Foreskin fibroblast (primary cell): ENCODE measurements at places on chromosomes 3 and 15.
A peak's percentile ranks its signal among the peaks of the same experiment; 100 is the strongest.

- no peak for DNase-seq
Measured at GRCh38 chr3:34808287-34808686, 831.0 kb upstream of the ARPP21 start.

DNA sequence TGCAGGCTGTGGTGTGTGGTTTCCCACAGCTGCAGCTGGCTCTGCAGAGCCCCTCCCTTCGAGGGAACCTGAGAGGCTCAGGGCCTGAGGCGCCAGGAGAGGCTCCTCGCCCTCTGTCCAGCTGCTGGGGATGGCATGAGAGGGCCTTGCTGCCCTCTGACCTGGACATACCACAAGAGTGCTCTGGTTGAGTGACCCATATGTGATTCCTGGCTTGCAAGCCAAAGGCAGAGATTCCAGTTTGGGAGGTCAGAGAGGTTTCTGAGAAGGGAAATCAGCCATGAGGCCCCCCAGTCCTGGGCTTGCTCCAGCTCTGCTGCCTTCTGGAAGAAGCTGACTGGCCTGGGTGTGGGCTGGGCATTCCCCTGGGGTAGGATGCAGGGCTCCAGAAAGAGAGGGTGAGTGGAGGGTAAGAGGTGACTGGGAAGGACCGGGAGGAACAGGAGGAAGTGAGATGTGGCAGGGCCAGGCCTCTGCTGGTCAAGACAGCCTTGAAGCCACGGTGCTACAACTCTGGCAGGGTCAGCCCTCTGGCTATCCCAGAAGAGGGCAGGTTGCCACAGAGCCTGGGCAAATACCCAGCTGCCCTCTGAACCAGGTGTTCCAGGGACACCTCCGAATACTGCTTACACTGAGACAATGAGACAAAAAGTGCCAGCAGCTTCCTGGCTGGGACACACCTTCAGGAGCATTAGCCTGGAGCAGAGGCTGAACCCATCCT lies 16.0 kb upstream of the SRP14 start:
- DNase-seq: peak; percentile 70

- no peak for DNase-seq
Measured at GRCh38 chr3:62557983-62558382, 184.6 kb upstream of the FEZF2 start.

DNA sequence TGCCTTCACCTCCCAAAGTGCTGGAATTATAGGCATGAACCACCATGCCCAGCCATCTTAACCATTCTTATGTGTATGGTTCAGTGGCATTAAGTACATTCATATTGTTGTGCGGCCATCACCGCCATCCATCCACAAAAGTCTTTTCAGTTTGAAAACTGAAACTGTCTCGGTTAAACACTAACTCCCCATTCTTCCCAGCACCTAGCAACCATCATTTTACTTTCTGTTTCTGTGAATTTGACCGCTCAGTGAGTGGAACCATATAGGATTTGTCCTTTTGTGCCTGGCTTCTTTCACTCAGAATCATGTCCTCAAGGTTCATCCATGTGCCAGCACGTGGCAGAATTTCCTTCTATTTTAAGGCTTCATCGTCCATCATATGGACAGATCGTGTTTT lies 5.8 kb downstream of the MCM2 start:
- no peak for DNase-seq
